ELR (cell line): ENCODE measurements at places on chromosomes 11 and 22.

DNA sequence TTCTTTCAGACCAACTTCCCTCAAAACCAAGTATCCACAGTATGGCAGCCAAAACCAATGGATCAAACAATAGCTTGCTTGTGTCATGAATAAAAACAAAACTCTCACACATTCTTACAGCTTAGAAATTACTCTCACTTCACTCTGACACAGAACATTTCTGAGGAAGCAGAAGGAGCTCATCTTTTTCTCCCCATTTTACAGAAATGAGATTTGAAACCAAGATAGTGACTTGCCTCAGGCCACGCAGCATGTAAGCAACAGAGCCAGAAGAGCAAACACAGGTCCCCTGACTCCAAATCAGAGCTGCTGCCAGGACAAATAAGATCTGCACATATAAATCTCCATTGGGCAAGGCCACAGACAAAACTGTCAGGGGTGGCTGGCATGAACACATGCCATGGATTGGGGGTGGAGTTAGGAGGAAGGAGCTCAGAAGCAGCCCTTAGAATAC lies 64.8 kb downstream of the RAB30 start:
- no peak for DNase-seq

DNA sequence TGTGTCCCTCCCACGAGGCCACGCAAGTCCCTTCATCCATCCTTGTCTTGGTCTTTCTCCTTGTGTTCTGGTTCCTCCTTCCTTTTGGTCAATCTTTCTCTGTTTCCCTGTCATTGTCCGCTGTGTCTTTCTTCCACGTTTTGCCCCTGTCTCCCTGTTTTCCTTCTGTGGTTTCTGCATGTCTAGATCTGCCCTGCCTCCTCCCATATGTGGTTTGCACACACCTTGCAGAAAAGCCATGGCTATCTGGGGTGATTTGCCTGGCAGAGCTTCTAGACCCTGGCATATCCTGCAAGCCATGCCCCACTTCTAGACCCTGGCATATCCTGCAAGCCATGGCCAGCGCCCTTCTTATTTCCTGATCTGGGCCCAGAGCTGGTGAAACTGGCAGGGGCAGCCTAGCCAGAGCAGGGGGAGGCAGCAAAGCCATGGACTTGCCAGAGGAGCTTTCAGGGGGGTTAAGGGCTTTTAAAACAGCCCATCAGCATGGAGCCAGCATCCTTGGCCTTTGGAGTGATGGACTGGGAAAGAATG lies 131.6 kb upstream of the NECTIN1 start:
- no peak for DNase-seq

DNA sequence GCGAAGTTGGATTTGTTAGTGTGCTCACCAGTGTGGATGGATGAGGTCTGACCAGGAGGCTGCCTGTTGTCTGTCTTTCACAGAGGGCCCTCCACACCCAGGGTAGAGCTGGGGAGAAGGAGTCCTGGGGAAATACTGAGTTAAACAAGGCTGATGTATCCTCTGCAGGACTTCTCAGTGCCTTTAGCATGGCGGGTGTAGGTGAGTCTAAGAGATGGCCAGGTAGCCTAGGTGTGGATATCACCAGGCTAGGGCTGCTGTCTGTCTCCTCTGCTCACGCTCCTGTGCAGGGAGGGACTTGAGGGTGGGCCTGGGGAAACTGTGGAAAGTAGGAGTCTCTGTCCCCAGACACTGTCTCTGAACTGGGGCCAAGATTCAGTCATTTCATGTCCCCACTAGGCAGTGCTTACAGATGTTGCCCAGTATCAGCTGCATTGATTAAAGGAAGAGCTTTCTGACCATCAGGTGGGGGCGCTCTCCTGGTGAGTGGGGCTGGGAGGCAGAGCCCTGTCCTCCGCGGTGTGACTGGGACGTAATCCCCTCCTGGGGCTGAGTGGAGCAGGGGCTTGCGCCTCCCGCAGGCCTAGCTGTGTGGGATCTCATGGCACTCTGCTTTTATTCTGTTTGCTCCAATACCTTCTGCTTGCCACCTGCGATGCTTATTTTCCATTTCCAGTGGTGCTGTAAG lies 35.5 kb upstream of the CCDC188 start:
- DNase-seq, result peak; percentile 33

DNA sequence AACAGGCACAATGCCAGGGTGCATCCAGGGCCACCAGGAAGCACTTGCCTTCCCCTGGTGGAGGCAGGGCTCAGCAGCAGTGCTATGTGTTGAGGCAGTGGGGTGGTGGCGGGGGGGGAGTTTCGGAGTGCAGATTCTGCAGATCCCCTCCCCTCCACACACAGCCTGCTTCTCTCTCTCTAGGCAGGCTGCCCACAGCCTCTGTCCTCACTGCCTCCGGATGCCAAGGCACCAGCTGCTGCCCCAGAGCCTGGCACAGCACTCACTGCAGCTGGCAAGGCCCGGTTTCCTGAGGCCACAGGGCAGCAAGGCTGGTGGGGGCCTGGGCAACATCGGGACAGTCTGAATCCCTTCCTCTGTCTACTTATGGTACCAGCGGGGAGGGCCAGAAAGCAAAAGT lies 35.8 kb downstream of the NRXN2 start:
- DNase-seq, result no peak

- no peak for DNase-seq
Measured at GRCh38 chr22:23713696-23714595, 23.1 kb downstream of the RGL4 start.

DNA sequence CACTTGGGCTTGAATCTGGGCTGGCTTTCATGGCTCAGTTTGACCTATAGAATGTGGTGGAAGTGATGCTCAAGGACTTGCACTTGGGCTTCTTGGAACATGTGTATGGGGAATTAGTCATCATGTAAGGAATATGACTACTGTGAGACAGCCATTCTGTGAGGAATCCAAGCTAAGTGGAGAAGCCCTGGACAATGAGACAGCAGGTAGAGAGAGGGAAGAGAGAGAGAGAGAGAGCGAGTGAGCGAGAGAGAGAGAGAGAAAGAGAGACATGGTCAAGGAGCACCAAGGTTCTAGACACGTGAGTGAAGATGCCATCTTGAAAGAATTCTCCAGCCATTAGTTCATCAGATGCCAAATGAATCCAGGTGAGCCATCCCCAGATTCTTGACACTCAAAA lies 261.6 kb upstream of the SORL1-AS1 start:
- peak; percentile 39 for DNase-seq

DNA sequence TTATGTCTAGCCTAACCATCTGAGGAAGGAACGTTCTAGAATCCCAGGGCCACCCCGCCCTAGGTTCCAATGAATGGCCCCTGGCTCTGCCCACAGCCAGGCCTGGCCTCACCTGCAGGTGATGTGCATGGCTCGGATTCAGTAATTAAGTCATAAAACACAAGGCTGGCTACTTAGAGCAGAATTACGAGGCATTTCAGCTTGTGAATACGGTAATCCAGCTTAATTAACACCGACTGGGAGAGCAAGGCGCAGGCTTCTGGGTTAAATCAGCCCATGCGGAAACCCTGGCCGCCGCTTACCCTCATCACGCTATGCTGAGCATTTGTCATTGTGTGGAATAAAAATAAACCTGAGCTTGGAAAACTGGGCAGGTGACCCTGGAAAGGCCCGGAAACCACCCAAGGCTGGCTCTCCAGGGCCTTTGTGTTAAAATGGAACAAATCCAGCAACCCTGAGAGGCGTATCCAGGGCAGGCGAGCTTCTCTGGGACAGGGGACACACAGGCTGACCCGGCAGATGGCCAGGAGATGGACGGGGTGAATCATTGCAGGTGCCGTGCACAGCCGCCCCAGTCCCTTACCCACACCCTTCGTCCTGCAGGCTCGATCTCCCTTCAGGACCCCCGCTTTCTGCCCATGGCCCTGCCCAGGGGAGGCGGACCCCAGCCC lies 220.2 kb downstream of the CTTN start:
- DNase-seq, result no peak

DNA sequence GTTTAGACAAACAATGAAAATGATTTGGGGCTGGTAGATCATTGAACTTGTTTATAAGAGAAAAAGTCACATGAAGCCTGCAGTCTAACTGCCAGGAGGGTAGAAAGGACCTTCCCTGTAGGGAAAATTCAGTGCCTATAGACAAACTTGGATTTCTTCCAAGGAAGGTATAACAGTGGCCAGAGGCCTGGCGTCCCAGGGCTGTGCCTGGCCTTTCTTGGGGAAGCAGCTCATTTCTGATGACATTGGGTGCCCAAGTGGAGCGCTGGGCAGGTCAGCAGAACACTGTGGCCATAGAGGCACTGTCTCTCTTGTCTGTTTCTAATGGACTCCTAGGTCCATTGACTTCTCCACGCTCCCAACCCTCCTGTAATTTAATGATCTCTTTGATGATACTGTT lies 6.6 kb upstream of the FXYD6 start:
- no peak for DNase-seq

DNA sequence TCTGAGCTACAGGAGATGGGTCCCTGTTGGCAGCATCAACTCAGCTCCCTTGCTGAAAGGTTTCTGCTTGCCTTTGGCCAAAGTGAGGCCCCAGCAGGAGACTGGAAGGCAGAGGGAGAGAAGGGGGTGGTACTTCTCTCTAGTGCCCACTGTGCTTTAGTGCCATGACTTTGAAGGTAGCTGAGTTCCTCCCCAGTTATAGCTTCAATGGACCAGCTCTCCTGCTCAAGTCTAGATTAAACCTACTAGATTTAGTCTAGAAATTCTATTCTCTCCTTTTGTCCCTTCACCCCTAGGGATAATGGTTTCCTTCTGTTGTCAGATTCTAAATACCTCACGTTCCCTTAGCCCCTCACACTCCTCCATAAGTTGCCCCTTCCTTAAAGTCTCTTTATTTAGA lies 119.2 kb downstream of the TIMP3 start:
- DNase-seq, result no peak

- DNase-seq, result no peak
Measured at GRCh38 chr11:76212086-76213035, 6.1 kb upstream of the WNT11 start.

DNA sequence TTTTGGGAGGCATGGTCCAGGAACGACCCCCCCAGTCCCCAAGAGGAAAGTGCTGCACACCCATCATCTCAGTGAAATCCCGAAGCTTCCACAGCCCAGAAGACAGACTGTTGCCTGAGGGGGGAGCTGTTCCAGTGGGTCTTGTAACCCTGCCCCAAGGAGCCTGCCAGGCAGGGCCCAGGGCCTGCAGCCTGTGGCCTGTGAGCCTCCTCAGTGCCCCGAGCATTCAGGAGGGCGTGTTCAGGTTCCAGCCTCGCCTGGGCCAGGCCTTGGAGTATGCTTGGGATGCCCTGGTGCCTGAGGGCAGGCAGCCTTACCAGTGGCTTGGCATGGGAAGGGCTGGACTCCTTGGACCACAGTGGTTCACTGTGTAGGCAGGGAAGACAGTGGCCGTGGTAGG lies 18.0 kb upstream of the CABP2 start:
- no peak for DNase-seq

DNA sequence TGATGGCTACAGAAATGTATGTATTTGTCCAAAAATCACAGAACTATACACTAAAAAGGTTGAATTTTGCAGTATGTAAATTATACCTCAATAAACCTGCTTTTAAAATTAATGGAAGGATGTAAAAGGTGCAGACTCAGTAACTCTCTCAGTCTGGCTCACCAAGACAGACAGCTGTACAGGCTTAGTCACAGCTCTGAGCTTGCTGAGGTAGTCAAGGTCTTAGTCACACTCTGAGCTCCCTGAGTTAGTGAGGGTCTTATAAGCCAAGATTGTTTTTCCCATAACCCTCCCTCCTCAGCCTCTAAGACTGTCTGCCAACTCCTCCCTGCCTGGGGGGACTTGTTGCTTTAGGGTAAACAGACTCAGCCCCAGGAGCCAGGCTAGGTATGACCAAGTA lies 59.3 kb upstream of the IZUMO1R start:
- no peak for DNase-seq

DNA sequence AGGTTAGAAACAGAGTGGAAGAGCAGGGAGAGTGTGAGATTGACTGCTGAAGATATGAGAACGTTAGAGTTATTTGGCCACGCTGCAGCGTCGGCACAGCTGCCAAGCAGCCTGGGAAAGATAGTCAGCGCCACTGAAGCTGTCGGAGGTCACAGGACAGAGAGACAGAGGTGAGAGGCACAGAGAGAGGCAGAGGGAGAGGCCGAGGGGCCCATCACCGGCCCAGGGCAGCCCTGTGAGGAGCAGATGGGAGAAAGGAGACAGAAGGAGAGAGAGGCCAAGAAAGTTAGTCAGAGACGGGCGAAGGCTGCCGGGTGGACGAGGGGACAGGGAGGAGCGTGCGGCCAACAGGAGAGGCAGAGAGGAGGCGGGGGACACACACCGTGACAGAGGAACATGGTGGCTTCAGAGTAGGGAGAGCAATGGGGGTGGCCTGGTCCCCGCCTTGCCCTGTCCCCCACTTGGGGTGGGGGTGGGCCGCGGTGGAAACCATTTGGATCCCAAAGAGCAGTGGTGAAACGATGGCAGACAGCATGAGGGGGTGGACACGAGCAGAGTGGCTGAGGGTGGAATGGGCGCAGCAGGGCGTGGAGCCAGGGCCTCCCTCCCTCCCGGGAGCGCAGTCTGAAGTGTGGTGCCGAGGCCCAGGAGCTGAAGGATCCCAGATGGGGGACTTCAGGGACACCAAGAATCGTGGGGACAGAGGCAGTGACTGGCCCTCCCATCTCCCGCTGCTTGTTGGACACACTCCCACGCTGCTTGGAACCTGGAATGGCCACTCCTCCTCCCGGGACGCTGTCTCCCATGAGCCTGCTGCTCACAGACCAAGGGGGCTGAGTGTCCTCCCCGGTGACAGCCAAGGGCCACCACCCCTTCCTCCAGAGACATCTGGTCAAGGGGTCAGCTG lies 26.6 kb downstream of the LRRC10B start:
- DNase-seq, result no peak

DNA sequence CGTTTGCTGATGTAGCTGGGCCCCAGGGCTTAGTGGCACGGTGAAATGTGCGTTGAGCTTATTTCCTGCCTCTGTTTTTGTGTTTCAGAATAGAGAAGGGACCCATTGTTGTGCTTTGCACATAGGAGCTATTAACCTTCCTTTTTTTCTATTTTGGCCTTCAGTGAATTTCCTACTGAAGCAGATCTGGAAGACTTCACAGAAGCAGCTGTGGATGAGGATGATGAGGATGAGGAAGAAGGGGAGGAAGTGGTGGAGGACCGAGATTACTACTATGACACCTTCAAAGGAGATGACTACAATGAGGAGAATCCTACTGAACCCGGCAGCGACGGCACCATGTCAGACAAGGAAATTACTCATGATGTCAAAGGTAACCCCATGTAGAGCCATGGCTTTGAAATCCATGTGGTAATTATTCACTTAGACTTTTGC lies 37.4 kb upstream of the ST14 start:
- DNase-seq, result peak; percentile 82

DNA sequence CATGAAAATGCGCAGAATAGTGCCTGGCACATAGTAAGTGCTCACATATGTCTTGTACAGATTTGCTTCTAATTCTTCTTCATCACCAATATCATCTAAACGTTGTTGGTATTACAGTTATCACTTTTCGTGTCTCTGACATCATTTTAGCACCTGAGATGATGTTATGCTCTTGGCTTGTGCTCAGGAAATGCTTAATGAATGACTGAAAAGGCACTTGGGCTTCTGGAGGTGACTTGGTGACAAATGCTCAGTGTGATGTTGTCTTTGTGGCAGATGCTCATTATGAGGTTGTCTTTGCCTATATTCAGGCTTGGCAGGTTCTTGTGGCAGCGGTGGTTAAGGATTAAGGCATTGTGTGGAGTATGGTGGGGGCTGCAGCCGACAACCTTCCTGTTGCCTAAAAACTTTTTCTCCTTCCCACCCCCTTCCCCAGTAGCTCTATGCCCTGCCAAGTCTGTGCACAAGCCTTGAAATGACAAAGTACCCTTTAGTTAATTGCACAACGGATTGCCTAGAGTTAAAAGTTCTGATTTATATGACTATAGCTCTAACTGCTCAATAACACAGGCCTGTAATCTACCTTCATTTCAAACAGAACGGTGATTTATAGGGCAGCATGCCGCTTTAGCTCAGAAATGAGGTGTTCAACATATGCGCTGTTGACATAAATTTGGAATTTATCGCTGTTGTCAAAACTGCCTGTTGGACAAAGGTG lies 82.5 kb downstream of the ZBTB16 start:
- no peak for DNase-seq
